Fibroblast of villous mesenchyme (primary cell): ENCODE measurements at places on chromosomes 13 and 19.

DNA sequence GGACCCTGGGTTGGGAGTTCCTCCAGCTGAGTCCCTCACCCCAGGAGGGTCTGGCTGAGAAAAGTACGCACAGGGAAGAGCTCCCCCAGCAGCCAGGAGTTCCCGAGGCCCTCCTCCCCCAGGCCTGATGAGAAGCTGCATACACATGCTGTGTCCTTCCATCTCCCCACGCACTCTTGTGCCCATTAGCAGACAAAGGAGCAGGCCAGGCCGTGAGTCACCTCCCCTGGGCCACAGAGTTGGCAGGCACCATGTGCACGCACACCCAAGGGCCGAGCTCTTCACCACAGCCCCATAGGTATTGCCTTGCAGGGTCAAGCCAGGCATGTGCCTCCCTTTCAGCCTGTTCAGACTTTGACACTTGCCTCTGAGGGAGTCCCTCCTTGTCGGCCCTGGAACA lies 17.5 kb downstream of the MAU2 start:
- DNase-seq: no peak

DNA sequence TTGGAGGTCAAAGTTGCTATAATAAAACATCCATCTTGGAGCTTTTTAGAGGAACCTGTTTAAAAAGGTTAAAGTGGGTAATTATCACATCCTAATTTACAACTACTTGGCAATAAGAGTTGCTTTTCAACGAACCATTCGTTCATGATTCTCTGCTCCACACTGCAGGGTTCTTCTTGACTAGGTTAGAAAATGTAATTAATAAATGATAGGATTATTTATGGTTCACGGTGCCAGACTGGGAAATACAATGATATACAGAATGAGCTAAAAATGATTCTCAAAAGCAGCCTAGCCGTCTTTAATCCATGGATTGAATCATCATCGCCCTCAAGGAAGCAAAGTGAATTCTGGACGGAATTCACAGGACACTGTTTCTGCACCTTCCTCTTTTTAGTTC lies 291.2 kb downstream of the TEX29 start:
- DNase-seq: no peak

GRCh38 chr13:77980592-77980991 lies 62.0 kb upstream of the EDNRB start:
- peak; percentile 92 for DNase-seq

DNA sequence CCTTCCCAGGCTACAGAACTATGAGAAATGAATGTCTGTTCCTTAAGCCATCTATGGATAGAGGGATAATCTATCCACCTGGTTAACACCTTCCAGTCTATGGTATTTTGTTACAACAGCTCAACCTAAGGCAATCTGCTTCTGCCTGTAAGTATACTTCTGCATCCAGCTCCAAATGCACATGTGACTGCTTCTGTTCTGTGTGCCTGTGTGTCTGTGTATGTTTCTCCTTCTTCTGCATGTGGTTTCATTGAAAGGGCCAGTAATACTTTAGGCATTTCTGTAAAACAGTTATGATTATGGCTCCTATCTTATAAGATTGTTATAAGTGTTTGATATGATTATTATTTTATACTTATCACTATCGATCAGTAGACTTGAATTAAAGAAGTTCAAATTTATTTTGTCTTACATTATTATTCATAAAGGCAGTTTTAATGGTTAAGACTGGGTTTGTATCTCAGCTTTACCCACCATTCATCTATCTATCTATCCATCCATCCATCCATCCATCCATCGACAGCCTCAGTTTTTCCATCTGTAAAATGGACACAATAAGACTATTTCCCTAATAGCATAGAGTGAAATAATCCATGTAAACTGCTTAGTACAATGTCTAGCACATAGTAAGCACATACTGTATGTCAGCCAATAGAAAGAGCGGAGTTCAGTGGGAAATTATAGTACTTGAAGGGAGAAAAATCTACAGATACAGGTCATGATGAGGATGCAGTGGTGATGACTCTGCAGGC lies 37.5 kb upstream of the TM9SF2 start:
- DNase-seq: no peak

DNA sequence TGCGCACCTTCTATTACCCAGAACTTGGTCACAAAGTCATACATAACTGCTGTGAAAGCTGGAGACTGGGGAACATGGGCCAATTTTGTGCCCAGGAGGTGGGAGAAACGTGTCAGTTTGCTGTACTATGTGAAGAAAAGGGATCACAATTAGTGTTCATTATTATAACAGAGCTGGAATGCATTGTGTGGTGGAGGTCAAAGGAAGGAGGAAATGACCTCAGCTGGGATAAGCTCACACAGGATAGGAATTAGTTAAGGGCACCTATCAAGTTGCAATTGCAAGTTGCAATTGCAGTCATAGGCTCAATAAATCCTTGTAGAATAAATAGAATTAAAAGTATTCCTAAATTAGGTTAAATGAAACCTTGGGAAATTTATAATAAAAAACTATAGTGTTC lies 103.9 kb upstream of the OBI1 start:
- DNase-seq: no peak

DNA sequence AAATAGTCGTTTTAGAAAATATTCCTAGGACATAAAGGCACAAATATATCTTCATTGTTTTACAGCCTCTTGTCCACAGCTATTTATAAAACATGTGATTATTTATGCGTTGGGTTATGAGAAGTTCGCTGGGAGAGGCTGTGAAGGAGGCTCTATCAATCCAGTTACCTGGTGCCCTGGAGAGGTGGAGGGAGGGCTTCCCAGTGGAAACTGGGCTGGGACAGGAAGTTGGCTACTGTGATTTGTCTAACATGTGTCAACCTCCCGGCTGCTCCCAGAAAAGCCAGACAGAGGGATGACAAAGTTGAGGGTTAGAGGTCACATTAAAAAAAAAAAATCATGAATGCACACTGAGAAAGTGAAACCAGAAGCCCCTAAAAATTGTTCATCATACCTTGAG lies 346.5 kb downstream of the ZNF536 start:
- DNase-seq: no peak

GRCh38 chr13:97280478-97280877 lies 58.3 kb downstream of the MBNL2 start:
- DNase-seq: peak; percentile 34

DNA sequence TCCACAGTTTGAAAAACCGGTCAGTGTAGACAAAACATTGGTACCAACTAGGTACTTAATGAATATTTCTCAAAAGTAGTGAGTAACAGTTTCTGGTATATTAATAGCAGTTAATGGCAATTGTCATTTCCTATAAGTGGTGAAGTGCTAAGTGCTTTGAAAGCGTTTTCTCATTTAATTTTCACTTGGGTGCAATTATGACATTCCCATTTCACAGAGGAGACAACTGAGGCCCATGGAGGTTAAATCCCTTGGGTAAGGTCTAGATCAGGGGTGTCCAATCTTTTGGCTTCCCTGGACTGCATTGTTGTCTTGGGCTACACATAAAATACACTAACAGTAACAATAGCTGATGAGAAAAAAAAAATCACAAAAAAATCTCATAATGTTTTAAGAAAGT lies 687 bp upstream of the SYT3 start:
- DNase-seq: no peak

- DNase-seq: no peak
Measured at GRCh38 chr19:3227054-3227626, 2.7 kb downstream of the CELF5 start.

- peak; percentile 49 for DNase-seq
Measured at GRCh38 chr13:28373810-28374209, 121.1 kb downstream of the FLT1 start.

- peak; percentile 90 for DNase-seq
Measured at GRCh38 chr13:44267980-44268379, 105.6 kb upstream of the SERP2 start.
